Neural crest cell (in vitro differentiated cells): ENCODE measurements at places on chromosomes 11 and 22. TPM values are rescaled to one million over a fixed set of nuclear protein-coding genes. Genes with fewer than 3 reads are reported as not detected.

- no peak overlapping the region for H3K4me3 ChIP-seq
- no peak for DNase-seq
- H3K4me1 ChIP-seq = peaks cover 54% of the 10 kb centered on the region
- H3K27ac ChIP-seq = no peak overlapping the region
These were observed 21.0 kb upstream of the ADSL start for GRCh38 chr22:40325315-40325714.

GRCh38 chr11:36239636-36240035, 49.6 kb downstream of the COMMD9 start:
- H3K27me3 ChIP-seq = no peaks in the 10 kb centered on the region
- no peak overlapping the region for H3K27ac ChIP-seq
- no peak overlapping the region for H3K4me3 ChIP-seq
- H3K36me3 ChIP-seq = peaks cover 12% of the 10 kb centered on the region
- DNase-seq = no peak
- no peaks in the 10 kb centered on the region for H3K4me1 ChIP-seq

DNA sequence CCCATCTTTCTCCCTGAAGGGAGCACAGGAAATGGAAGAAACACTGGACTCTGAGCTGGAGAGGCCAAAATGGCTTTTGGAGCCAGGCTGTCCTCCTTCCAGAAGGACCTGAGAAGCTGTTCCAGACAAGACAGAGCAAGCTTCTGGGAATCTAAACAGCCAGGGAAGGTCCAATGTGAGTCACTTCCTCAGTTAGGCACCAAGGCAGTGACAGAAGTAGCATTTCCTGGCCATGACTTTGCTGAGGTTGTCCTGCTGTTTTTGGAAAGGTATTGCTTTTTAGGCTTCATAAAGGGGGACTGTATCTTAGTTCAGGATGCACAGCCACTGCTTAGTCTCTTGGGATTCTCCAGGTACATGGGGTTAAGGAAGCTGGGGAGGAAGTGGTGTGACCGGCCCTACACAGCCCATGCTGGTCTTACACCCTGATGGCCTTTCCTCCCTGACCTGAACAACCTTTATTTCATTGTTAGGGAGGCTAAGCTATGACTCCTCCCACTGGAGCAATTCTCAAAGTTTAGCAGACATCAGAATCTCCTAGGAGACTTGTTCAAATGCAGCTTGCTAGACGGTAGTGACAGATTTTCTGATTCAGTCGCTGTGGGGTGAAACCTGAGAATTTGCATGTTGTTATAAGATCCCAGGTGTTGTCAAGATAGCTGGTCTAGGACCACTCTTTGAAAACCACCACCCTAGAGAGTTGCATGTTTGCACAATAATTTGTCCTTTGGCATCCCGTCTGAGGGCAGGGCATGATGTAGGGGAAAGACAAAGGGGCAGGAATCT, 6.8 kb upstream of the INSC start:
- H3K4me1 ChIP-seq = peaks cover 16% of the 10 kb centered on the region
- H3K27ac ChIP-seq = no peak overlapping the region
- no peak for DNase-seq
- H3K27me3 ChIP-seq = no peaks in the 10 kb centered on the region
- H3K36me3 ChIP-seq = peaks cover 5% of the 10 kb centered on the region

- no peak for DNase-seq
- H3K27ac ChIP-seq = no peak overlapping the region
- H3K27me3 ChIP-seq = no peaks in the 10 kb centered on the region
- no peaks in the 10 kb centered on the region for H3K36me3 ChIP-seq
- peaks cover 17% of the 10 kb centered on the region for H3K4me1 ChIP-seq
- H3K4me3 ChIP-seq = no peak overlapping the region
These were observed 118.6 kb downstream of the TIMP3 start for GRCh38 chr22:32920032-32920628.

GRCh38 chr11:12239396-12239795, 129.0 kb downstream of the MICAL2 start:
- peaks cover 9% of the 10 kb centered on the region for H3K4me1 ChIP-seq
- H3K4me3 ChIP-seq = no peak overlapping the region
- DNase-seq = no peak

DNA sequence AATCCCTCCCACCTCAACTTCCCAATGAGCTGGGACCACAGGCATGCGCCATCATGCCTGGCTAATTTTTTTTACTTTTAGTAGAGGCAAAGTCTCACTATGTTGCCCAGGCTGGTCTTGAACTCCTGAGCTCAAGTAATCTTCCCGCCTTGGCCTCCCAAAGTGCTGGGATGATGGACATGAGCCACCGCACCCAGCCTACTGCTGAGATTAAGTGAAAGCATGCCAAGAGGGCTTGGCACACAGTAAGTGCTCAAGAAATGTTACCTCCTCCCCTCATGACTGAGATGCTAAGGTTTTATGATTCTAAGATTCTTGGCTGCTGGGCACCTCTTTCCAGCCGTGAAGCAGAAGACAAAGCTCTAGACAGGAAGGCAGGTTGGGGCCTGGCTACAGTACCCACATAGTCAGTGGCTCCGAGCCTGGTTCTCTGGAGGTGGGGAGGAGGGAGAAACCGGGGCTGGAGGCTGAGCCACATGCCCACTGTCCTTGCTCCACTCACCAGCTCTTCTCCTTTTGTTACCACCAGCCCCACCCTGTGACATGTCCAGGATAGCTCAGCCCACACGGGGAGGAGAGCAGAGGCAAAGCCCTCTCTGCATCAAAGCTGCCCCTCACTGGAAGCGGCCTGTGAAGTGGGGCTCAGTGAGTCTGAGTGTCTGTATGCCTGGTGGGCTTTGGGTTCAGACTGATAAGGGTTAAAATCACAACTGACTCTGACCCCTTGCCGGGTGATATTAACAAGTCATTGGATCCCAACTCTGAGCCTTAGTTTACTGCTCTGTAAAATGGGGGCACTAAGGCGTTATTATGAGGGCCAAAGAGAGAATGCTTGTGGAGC, 12.9 kb downstream of the ARHGEF17 start:
- no peak for DNase-seq
- no peak overlapping the region for H3K4me3 ChIP-seq
- H3K36me3 ChIP-seq = peaks cover 3% of the 10 kb centered on the region

DNA sequence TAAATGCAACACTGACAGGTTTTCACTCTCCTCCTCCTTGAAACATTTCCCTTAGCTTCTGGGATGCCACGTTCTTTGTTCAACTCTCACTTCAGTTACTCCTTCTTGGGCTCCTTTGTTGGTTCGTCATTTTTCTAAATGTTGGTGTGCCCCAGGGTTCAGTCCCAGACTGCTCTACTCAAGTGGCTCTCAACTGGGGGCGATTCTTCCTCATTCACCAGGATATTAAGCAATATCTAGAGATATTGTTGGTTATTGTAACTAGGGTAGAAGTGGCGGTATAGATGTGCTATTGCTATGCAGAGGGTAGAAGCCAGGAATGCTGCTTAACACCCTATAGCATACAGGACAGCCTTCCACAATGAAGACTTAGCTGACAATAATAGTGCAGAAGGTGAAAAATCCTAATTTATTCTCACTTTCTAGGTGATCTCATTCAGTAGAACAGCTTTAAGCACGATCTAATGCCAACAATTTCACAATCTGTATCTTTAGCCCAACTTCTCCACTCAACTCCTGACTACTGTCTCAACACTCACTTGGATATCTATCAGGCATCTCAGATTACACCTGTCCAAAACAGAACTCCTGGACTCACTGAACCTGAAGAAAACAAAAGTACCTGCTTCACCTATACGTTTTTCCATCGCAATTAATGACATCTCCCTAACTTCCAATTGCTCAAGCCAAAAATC, 4.6 kb downstream of the NUP160 start:
- peaks cover 13% of the 10 kb centered on the region for H3K36me3 ChIP-seq
- H3K27me3 ChIP-seq = no peaks in the 10 kb centered on the region
- no peak overlapping the region for H3K4me3 ChIP-seq
- peaks cover 26% of the 10 kb centered on the region for H3K4me1 ChIP-seq
- no peak overlapping the region for H3K27ac ChIP-seq
- no peak for DNase-seq

The DTX4 gene
- 129 and 139 TPM in 2 replicates for total RNA-seq

The CDC42BPG gene
- total RNA-seq = 3.0 and 3.5 TPM in 2 replicates

The SLC25A45 gene
- total RNA-seq = 1.5 and 1.8 TPM in 2 replicates

The MS4A12 gene
- not detected in 2 replicates for total RNA-seq

The TANGO2 gene
- 12.8 and 13.4 TPM in 2 replicates for total RNA-seq

The APOBEC3H gene
- total RNA-seq = not detected in 2 replicates
